NAMALWA (cell line): ENCODE measurements at places on chromosomes 2 and 18.

DNA sequence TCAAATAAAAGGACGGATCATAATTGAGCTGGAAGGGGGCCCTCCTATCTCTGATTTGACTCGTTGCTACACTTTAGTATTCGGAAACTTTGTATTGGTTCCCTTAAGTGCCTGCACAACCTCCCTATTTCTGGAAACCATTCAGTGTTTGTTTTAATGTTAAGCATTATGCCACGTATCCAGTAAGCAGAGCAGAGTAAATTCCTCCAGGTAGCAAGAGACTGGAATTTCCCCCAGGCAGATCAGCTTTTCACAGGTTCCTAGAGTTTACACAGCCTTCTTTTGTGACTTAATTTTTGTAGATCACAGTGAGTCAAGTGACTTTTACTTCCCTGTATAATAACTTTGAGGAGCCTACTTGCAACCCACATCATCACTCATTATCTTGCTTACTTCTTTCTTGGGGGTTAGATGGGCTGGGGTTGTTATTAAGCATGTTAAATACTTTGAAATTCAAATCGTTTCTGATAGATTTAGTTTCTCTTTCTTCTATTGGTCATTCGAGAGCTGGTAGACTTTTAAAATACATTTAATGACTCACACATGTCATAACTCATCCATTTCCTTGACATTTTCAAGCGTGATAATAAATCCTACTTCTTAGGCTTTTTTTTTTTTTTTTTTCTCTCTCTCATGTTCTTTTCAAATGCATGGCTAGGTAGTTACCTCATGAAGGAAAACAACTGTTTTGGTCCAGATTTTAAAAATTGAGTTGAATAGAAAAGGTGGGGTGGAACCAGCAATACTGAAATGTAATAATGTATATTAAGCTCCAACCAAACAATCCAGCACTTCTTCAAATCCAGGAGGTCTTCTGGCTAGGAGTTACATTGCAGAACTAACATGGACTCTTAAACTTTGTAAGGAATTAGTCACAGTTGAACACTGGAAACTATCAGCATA lies 219.3 kb downstream of the NEDD4L start:
- DNase-seq: no peak

DNA sequence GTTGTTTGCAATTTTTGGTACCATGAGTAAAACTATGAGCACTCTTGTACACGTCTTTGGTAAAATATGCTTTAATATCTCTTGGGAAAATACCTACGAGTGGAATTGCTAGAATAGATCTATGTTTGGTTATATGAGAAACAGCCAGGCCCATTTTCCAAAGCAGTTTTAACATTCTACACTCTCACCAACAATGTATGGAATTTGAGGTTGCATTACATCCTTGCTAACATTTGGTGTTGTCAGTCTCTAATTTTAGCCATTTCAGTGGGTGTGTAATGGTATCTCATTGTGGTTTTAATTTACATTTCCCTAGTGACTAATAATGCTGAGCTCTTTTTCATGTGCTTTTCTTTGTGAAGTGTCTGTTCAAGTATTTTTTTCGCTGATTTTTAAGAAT lies 118.9 kb upstream of the TCF4 start:
- DNase-seq: no peak

GRCh38 chr2:23419171-23420090 lies 34.5 kb downstream of the KLHL29 start:
- no peak for DNase-seq

- DNase-seq: no peak
Measured at GRCh38 chr2:100417711-100418124, 250 bp upstream of the CHST10 start.

GRCh38 chr2:215727507-215728503 lies 285.5 kb downstream of the MREG start:
- DNase-seq: no peak

GRCh38 chr18:64238076-64238475 lies 89.2 kb upstream of the LINC00305 start:
- no peak for DNase-seq

GRCh38 chr2:130963196-130963848 lies 126.6 kb downstream of the ARHGEF4 start:
- no peak for DNase-seq

GRCh38 chr2:197284956-197285355 lies 25.6 kb downstream of the ANKRD44 start:
- DNase-seq: no peak

DNA sequence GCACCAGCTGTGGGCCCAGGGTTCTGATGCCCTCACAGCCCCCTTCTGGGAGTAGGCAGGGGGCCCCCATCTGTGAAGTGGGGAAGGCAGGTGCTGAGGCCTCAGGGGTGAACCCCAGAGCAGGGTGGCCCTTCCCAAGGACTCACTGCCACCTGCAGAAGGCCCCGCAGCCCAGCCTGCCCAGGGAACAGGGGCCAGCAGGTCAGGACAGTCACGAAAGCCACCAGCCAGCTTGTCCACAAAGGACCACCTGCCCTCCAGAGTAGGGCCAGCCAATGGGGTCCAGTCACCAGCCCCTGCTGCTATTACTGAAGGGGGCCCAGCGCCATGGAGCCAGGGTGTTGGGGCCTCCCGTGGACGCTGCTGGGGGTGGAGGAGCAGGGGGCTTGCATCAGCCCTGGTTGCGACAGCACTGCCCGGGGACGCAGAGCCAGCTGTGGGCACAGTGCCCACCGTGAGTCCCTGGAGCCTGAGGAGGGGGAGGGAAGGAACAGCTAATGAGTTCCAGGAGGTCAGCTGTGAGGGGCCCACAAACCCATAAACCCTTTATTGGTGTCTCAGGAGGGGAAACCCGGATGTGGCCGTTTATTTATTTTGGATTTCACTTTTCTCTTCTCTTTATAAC lies 11.5 kb upstream of the SNED1 start:
- DNase-seq: no peak

GRCh38 chr2:44886414-44886813 lies 55.1 kb upstream of the SIX3 start:
- DNase-seq: no peak

DNA sequence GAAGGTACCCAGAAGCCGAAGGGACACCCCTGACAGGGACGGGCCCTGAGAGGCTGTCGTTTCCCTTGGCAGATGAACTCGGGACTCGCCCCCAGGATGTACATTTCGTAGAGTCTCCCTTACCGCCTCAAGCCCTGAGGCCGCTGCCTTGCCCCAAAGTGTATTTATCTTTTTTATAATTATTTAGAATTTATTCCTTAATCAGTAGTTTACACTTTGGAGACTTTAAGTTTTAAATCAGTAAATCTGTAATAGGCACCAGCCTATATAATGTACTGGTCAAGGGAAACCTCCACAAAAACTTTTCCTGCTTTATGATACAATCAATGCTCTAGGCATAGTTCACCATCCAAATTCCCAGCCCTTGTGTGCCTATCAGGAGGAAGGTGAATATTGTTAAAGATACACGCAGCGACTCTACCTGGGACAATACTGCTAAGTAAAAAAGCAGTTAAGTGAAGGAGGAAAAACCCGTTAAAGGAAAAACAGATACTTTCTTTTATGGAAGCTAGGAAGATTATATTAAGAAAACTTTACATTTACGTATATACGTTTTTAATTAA lies 848 bp downstream of the VRK2 start:
- no peak for DNase-seq

GRCh38 chr2:164205347-164205746 lies 415.9 kb downstream of the GRB14 start:
- DNase-seq: no peak
